NCI-H1436 treated with DMSO at 0.1 percent for 48 hours (cell line): ENCODE measurements at places on chromosomes 3 and 15.

- no peak for DNase-seq
Measured at GRCh38 chr15:51708013-51708412, 26.7 kb downstream of the SCG3 start.

- DNase-seq: no peak
Measured at GRCh38 chr3:158679547-158680000, 7.1 kb upstream of the LXN start.

DNA sequence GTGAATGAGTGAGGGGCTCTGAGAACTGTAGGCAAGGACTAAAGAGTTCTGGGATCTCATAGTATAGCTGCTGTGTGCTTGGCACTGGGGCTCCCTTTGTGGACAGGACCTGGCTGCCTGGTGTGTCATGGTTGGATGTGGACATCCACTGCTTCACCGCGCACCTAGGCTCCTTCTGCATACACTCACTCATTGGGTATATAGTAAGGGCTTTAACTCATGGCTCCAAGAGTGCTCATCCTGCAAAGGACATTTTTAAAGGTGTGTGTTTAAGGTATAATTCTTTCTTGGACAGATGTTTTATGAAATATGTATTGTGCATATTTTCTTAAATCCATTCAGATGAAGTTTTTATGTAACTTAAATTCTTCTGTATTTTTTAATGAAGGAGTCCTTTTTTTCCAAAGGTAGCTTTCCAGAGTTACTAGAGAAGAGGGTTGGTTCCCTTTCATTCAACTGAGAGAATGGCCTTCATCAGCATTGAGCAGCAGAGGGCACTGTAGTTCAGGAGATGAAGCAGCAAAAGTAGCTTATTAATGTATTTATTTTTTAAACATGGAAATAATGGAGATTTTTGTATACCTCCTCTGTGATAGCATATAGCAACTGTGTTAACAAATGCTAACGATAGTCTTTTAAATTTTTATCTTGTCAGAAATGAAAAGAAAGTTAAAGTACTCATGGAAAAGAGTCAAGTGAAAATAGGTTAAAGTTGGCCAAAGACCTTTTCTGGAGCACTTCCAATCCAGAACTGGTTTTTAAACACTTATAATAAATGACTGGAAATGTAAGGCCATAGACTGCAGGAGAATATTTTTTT, 25.2 kb downstream of the OXNAD1 start:
- DNase-seq: no peak

GRCh38 chr3:187265461-187265955, 26.0 kb downstream of the MASP1 start:
- no peak for DNase-seq

DNA sequence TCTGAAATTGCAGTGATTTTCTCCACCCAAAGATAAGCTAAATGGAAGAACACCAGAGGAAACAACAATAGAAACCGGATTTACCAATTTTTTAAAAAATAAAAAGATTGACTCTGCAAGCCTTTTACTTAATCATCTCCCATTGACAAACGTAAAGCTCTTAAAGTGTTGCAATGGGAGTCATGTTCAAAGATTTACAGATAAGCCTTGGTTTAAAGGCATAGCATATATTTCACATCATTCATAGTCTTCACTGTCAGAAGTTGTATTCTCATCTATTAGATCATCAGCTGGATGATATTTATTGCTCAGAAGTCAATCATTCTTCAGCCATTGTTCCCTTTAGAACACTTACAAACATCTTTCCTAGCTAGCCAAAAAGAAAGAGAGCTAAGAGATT, 397.6 kb downstream of the GBE1 start:
- no peak for DNase-seq

GRCh38 chr3:17861476-17861875, 119.0 kb upstream of the TBC1D5 start:
- no peak for DNase-seq

DNA sequence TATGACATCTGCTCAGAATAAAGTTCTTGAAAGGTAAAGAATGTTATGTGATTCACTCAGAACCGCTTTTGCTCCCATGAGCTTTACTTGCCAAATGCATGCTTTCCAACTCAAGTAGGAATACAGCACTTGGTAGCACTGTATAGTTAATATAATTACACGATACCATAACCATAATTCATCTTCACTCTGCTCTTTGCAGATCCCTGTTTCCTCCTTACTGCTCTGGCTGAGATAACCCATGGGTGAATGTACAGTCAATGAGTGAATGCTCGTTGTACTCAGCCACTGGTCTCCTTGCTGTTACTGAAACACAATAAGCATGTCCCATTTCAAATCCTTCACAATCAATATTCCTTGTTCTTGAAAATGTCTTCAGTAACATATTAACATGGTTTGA, 550.0 kb downstream of the FGF12 start:
- no peak for DNase-seq
